ENCODE measurements at places on chromosomes 3 and 15.

DNA sequence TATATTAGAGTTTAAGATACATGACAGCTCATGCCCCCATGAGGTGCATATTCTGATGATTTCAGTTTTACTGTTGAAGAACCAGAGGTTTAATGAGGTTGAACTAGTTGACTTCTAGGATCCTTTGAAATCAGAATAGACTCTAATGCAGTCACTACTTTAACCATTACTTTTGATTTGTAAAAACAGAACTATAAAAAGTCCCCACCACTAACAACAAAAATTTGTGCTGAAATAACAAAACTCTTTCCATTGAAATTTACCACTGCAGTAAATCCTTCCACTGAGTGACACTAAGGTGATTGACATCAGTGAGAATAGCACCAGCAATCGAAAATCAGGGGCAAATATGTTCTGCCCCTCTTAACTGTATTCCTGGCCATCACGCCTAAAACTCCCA, 214.1 kb downstream of the SHQ1 start:
- DNase-seq, result peak; percentile 8

DNA sequence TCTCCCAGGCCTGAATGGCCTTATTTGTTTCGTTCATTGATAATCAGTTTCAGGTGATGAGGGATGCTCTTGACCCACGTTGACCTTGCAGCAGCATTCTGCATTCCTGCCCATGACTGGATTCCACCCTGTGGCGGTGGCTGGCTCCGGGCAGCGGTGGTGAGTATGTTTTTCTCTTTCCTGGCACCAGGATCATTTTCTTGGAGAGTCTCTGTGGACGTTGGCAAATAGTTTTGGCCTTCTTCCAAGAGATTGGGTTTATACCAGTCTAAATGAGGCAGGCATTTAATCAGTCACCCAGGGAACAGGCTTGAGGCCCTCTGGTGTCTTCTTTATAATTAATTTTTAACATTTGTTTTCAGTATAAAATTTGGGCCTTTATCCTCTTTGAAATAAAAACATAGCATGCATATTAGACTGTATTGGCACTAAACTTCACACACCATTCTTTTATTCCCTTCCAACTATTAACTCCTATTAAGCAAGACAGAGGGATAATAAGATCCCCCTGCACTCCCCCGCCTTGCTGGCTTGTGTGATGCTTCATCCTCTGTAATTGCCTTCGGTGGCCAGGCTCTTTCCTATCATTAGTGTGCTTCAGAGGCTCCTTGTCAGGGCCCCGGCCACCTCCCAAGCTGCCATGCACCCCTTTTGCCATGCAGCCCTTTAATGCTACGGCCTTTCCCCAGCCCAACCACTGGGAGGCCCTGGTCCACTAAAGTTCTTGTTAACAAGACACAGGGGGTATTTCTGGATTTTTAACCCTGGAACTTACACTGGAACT, 176.2 kb upstream of the TOPAZ1 start:
- no peak for DNase-seq

DNA sequence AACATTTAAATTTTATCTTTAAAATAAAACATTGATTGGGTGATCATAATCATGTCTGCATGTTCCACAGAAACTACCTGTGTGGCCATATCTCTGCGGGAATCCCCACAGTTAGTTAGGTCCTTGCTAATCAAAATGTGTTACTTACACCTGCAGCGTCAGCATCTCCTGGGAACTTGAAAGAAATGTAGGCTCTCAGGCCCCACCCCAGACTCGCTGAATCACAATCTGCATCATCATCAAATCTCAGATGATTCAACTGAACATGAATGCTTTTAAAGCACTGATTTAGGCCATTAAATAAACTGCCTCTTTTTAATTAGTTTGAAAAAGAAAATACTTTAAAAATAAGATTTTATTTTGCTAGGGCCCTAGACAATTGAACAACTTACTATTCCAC, 577.8 kb downstream of the PYDC2 start:
- DNase-seq, result no peak

GRCh38 chr3:105228696-105229095, 138.0 kb upstream of the ALCAM start:
- no peak for DNase-seq

GRCh38 chr3:43964640-43965039, 273.9 kb downstream of the ABHD5 start:
- DNase-seq, result no peak
